Urinary bladder (tissue), 4 donors: ENCODE measurements at places on chromosomes 6 and 20. TPM values are rescaled to one million over a fixed set of nuclear protein-coding genes. Genes with fewer than 3 reads are reported as not detected.

Gene LY86
- 3.9 TPM for polyA plus RNA-seq

Gene ARFGEF3
- polyA plus RNA-seq: 1.3 TPM

- DNase-seq: no peak
Measured at GRCh38 chr6:16178351-16178750, 49.5 kb downstream of the MYLIP start.

- DNase-seq: no peak
Measured at GRCh38 chr6:158808941-158809678, 10.1 kb downstream of the EZR start.

- no peak for DNase-seq
Measured at GRCh38 chr6:76814496-76815458, 648.5 kb downstream of the HTR1B start.

DNA sequence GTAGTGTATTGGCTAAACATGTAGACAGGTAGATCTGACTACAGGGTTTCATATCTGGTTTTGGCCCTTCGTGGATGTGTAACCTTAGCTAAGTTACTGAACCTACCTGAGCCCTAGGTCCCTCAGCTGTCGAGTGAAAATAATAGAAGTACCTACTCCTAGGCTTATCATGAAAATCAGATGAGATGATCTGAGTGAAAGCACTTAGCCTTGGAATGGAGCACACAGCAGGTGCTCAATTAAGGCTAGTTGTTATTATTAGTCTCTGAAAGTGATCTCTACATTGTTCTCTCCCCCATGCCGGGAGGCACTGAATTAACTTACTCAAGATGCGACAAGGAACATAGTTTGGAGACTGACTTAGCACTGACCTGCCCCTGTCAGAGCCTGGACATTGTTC is 174.7 kb upstream of the ZNF217 start:
- no peak for DNase-seq

GRCh38 chr6:136774228-136775041 is 17.8 kb downstream of the MAP3K5 start:
- DNase-seq: no peak

- no peak for DNase-seq
Measured at GRCh38 chr20:34643928-34644327, 33.0 kb downstream of the PIGU start.

DNA sequence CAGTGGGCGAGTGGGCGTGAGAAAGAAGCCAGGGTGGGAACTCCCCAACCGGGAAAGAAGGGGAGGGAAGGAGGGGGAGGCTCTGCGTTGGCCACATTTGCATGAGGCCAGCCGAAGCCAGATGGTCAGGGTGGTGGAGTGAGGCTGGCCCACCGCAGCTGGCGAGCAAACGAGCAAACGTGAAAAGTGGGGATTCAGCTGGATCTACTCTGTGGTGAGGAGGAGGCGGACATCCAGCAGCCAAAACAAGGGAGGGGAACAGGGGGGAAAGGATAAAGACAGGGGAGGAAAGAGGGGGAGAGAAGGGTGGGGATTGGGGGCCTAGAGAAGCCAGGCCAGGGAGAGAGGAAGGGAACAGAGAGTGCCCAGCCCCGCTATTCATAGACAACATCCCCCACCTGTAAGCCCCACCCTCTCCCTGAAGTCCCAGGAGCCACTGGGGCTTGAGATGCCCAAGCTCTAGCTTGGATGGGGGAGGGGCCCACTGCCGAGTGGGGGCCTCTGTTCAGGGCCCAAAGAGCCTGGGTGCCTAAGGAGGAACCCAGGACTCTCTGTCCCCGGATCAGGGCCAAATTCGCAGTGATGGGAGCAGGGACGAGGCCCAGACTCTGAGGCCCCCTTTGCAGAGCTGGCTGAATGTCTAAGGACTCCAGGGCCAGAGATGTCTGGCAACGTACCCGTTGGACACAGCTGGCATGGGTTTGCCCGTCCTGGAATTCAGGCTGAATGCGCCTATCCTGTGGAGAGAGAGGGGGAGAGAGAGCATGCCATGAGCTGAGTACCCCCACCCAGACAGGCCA is 45.1 kb downstream of the CPNE5 start:
- peak; percentile 55 for DNase-seq

- DNase-seq: no peak
Measured at GRCh38 chr6:7543789-7544424, 2.4 kb downstream of the DSP start.
